ENCODE measurements at places on chromosomes 2 and 18.

DNA sequence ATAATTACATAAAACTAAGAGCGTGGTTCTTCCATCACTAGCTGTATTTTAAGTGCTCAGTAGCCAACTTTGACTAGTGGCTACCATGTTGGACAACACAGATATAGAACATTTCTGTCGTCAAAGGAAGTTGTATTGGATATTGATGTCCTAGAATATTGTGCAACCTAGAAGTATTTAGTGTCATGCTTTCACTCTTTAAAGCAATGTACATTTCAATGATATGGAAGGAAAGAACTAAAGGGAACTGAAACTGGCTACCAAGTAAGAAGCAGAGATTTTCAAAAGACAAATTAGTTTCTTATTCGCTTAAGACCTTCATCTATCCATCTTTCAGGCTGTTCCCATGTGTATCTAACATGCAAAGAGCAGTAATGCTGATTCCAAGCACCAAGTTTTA, 85.4 kb upstream of the EML6 start:
- DNase-seq = no peak

GRCh38 chr18:10420561-10421352, 33.7 kb upstream of the APCDD1 start:
- no peak for DNase-seq

DNA sequence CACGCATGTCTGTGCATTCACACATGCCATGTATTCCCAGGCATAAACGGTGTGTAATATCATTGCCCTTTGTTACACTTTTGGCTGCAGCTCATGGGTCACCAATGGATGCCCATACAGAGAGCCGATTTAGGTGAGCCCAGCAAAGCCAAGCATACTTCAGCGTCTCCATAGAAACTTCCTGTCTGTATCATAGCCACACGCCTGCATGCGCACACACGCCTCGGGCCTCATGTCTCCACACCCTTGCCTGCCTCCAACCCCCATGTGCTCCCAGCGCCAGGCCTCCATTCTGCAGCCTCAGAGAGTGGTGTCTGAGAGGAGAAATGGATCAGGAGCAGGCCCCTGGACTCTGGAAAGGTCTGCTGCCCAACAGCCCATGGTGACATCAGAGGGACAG, 33.5 kb upstream of the SELENOI start:
- no peak for DNase-seq

DNA sequence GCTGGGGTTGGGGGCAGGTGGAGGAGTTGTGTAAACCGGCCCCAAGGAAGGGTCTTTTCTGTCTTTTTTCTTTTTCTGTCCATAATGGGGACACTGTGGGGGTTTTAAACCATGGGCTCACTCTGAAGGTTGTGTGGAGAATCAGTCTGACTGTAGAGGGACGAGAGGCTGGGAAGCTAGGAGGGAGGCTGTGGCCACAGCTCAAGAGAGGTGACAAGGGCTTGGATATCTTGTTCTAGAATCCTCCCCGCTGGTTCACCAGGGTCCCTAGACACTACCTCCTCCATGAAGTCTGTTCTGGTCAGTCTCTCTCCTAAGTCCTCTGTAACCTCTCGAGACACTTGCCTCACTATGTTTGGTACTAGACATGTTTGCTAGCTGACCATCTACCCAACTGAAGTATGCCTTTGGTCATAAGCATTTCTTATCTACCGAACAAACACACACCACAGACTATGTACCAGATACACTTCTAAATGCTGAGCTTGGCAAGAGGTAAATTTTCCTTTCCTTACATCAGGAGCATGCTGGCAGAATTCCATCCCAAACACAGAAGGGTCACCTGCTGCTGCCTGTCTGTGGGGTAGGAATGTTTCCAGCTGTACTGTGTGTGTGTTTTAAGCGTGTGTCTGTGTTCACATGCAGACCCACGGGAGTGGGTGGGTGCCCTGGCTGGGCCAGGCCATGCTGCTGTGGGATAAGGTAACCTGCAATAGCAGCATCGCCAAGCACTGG, 69.6 kb upstream of the MGAT4A start:
- no peak for DNase-seq

GRCh38 chr2:238786792-238787490, 60.9 kb upstream of the TWIST2 start:
- no peak for DNase-seq

- DNase-seq = no peak
Observed at GRCh38 chr2:126100962-126101361, 555.0 kb upstream of the GYPC start.

- no peak for DNase-seq
Observed at GRCh38 chr2:3595985-3596384, 1.1 kb downstream of the COLEC11 start.

DNA sequence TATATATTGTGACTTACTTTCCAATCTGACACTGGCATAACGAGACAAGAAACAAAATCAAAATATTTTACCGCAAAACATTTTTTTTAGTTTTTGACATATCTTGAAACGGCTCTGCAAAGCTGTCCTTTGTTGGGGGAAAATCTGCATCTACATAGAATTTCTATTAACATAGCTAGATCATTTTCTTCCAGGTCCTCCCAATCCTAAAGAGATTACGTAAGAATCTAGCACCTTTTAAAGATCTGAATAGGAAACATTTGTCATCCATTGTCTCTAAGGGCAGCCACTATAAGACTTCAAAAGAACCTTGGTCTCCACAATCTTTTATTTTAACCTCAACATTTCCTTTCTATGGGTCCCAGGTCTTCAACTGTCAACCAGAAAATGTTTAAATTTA, 1.2 kb upstream of the MFF start:
- no peak for DNase-seq

GRCh38 chr2:74026687-74027241, 42.1 kb downstream of the TET3 start:
- DNase-seq = no peak

DNA sequence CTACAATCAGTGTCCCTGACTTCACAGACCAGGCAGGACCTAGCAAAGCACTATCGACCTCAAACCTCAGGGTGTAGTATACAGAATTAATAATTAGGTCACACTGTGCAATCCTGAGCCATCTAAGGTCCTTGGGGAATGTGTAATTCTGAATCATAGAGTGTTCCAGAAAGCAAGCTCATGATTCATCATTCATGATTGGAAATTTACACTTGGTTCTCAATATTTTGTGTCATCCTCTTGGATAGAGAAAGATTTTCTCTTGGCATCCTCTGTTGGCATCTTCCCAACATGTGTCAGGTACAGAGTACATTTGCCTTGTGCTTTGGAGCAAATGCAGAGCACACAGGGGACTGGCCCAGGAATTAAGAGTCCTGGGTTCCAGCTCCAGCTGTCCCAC, 245.0 kb upstream of the NT5C1B start:
- no peak for DNase-seq

DNA sequence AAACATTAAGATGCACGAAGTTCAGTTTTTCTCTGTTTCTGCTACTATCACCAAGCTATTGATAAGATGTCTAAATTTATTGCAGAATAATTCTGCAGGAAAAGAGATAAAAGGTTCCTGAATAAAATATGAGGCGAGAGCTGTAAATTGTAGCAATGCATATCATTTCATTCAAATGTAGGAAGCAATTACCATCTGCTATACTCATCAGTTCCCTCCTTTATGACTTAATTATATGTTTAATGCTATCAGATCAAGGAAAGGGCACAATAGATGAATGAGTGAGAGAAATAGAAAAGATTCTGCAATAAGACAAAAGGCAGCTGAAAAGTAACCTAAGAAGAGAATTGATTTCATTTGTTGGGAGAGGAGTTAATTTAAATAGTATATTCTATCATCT, 108.2 kb upstream of the GALNT5 start:
- no peak for DNase-seq

DNA sequence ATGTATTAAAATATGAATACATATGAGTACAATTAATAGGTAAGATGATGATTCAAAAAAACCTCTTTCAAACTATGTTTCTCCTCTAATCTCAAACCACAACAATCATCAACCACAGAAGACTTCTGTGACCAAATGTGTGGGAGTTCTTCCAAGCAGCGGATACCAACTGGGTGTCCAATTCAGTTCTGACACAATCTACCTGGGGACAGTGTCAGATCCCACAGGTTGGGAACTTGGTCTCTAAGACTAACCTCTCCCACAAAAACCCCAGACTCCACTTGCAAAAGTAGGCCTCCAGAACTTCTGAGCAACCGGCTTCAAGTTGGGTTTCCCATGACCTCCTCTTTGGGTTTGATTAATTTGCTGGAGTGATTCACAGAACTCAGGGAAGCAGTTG, 26.9 kb downstream of the FASTKD1 start:
- no peak for DNase-seq

- DNase-seq = no peak
Observed at GRCh38 chr2:163505281-163505680, 230.5 kb downstream of the FIGN start.

- no peak for DNase-seq
Observed at GRCh38 chr18:79766308-79766707, 31.4 kb upstream of the KCNG2 start.

DNA sequence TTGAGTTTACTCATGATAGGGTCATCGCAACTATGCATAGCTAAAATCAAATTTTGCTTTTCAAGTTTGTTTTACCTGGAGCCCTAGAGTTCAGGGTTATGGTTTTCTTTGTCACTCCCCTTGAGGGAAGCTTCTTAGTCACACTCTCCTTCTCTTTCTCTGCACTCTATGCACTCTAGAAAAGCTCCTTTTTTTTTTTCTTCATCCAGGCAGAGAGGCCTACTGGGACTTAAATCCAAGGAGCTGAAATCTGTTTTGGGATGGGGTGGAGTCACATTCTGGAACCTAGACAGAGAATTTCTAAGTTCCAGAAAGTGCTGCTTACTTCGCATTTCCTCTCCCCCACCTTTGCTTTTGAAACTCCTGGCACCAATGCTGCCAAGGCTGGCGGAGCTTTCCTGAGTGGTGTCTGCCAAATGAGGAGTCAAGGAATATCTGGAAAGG, 19.1 kb upstream of the IL18R1 start:
- no peak for DNase-seq

- no peak for DNase-seq
Observed at GRCh38 chr18:73563345-73563744, 584.3 kb downstream of the FBXO15 start.

DNA sequence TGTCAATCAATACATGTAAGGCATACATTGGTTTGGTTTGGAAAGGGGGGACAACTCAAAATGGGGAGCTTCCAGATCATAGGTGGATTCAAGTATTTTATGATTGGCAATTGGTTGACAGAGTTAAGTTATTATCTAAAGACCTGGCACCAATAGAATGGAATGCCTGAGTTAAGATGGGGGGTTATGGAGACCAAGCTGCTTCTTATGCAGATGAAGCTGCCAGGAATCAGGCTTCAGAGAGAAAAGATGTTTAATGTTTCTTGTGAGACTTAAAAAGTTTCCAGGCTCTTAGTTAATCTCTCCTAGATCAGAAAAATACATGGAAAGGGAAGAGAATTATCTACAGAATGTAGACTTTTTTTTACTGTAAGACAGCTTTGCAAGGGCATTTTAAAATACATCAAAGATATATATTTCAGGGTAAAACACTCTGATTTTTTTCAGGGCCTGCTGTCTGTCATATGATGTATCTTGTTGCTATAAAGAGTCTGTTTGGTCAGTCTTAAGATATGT, 1343.2 kb upstream of the LRRTM1 start:
- DNase-seq = no peak

DNA sequence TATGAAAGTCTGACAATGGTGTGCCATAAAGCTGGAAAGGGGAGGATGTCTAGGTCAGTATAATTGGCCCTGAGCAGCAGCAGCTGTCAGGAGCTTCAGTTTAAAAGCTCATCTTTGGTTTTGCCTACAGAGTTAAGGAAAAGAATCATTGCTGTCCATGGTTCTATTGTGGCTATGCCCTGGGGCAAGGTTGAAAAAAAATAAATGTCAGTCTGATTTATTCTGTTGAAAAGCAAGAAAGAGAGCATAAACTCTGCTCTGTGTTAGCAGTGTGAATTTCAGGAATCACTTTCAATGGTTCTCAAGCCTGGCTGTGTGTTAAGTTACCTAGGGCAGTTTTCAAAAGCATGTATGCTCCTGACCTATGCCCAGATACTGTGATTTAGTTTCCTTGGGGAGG, 446.7 kb downstream of the SETBP1 start:
- no peak for DNase-seq

DNA sequence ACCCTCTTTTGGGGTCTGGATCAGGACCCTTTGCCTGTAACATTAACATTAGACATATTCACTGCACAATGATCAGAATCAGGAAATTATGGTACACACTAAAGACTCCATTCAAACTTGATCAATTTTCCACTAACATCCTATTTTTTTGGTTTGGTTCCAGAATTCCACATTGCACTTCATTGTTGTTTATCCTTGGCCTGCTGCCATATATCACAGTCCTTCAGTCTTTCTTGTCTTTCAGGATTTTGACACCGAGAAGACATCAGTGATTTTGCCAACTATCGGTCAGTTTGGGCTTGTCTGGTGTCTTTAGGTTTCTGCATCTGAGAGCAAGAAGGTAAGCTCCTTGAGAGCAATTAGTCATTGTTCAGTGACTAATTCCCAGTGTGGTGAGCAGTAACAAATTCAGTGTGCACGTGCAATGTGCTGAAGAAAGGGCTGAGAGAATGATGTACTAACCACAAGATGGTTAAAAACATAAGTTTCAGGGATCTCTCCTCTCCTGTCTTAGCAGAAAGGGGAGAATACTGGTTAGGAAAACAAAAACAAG, 23.5 kb downstream of the MARCHF4 start:
- no peak for DNase-seq
